ENCODE measurements at places on chromosomes 3 and 15.

DNA sequence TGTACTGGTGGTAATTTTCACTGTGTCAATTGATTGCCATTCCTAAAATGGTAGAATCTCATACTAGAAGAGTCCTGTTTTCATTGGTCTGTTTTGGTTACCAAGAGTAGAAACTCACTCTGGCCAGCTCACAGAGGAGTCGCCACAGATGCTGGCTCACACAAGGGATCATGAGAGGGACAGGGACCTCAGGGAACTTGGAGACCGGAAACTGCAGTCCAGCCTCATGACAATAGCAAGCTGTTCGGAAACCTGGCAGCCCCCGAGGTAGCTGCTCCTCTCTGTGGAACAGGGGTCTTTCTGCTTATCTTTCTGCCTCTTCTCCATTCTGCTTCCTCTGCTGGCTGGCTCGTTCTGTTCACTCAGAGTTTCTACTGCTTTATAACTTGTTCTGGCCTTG lies 192.9 kb downstream of the PLCL2 start:
- DNase-seq = no peak

GRCh38 chr3:17639765-17640164 lies 102.7 kb downstream of the TBC1D5 start:
- no peak for DNase-seq

- no peak for DNase-seq
Measured at GRCh38 chr15:81534124-81534523, 160.1 kb upstream of the TMC3 start.

- DNase-seq = no peak
Measured at GRCh38 chr3:16437640-16438039, 75.9 kb downstream of the RFTN1 start.

- no peak for DNase-seq
Measured at GRCh38 chr3:48141604-48142137, 46.5 kb downstream of the CDC25A start.
